Stimulated activated CD8-positive, alpha-beta memory T cell treated with anti-CD3 and anti-CD28 coated beads, Interleukin-7, amount 100 ng/mL, for 24 hours (primary cell): ENCODE measurements at places on chromosomes 4 and X.
A peak's percentile ranks its signal among the peaks of the same experiment; 100 is the strongest.

DNA sequence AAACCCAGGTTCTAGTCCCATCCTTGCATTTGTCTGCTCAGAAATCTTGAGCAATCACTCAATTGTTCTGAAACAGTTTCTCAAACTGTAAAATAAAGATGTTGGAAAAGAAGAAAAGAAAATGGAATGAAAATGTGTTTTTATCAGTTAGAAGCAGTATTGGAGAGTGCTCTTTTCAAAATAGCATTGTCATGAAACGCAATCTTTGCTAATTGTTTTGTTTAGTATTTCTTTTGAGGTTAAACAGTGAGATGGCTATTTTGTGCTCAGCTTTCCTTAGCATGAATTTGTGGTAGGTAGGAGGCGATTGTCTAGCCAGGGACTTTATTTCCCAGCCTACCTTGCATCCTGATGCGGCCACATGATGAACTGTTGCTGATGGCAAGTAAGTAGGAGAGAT is 10.6 kb upstream of the HPF1 start:
- DNase-seq: no peak

GRCh38 chr4:17491196-17491595 is 20.7 kb downstream of the QDPR start:
- no peak for DNase-seq

DNA sequence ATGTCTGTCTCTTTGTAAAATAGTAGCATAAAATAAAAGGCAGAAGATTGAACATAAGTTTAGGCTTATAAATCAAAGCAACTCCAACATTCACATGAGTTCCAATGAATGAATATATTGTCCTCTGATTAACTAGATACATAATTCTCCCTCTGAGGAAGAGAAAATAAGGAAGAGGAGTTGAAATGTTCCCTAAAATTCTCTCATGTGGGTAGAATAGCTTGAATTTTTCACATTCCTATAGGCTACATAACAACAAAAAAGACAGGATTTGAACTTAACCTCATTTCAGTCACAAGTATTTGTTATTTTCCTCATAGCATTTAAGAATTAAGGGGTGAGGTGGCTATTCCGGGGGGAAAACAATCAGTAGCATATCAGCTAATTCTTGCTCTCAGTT is 462.4 kb upstream of the NDST4 start:
- no peak for DNase-seq

GRCh38 chrX:77450415-77450814 is 3.2 kb downstream of the FGF16 start:
- DNase-seq: no peak

- DNase-seq: peak; percentile 8
Measured at GRCh38 chr4:102868153-102868780, 525 bp upstream of the CISD2 start.

- DNase-seq: no peak
Measured at GRCh38 chrX:76148753-76149152, 24.1 kb upstream of the PBDC1 start.
